ENCODE measurements at places on chromosomes 7 and 10.
A peak's percentile ranks its signal among the peaks of the same experiment; 100 is the strongest.

DNA sequence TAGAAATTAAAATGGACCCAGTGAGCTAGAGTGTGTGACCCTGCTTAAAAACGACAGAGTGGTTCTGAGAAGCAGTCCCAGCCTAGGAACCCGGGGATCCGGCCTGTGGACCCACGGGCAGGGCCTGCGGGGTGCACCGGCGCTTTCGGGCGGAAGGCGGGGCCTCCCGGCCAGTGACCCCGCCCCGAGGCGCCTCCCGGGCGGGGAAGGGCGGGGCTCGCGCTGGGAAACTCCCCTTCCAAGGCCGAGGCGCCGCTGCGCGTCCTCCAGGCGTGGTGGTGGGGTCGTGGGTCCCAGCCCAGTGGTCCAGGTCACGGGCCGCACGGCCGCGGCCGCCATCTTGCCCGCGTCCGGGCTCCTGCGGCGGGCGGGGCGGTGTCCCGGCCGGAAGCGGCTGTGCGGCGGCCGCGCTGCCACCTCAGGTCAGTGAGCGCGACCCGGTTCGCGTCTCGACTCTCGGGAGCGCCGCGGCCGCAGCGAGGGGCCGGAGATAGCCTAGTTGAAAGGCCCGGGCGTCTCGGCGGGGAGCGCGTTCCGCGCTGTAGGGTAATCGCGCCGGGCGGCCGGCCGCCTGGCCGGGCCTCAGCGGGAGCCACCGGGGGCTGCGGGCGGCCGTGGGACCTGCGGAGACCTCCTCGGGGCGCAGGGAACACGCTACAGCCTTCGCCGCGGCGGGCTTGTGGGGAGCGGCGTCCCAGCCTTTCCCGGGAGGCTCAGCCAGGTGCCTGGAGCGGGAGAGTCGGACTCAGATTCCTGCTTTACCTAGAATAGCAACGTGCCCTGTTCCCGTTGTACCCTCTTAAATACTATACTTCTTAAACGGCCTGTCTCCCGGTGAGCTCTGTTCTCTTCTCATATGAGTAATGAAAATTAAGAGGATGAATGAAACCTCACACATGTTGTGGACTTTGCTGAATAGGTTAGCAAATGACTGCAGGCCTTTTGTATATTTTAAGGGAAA lies at the start of gene MIOS:
MIOS (plus strand) TSS at position 234 of the 961 bp plus-strand sequence. CDS start 5,592 bp downstream, outside the sequence.
- peak; percentile 55 for DNase-seq

GRCh38 chr7:157977717-157978496 lies 609.7 kb downstream of the PTPRN2 start:
- no peak for DNase-seq

- DNase-seq, result no peak
These were observed 39.6 kb downstream of the TET1 start for GRCh38 chr10:68599771-68600040.

DNA sequence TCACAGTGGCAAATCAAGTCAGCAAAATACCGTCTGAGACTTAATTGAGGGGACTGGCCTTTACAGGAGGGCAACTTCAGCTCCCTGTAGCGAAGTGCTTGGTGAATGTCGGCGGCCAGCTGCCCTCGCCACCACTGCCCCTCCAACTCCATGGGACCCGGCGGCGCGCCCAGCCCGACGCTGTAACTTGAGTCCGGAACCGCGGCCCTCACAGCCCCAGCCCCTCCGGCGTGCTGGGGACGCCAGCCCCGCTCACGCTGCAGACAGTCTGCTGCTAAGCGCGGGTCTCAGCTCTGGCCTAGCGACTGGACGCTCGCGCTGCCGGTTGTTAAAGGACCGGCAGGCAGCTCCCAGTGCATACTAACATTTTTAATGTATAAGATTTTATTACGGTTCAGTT lies 113.4 kb upstream of the NUPR2 start:
- no peak for DNase-seq

DNA sequence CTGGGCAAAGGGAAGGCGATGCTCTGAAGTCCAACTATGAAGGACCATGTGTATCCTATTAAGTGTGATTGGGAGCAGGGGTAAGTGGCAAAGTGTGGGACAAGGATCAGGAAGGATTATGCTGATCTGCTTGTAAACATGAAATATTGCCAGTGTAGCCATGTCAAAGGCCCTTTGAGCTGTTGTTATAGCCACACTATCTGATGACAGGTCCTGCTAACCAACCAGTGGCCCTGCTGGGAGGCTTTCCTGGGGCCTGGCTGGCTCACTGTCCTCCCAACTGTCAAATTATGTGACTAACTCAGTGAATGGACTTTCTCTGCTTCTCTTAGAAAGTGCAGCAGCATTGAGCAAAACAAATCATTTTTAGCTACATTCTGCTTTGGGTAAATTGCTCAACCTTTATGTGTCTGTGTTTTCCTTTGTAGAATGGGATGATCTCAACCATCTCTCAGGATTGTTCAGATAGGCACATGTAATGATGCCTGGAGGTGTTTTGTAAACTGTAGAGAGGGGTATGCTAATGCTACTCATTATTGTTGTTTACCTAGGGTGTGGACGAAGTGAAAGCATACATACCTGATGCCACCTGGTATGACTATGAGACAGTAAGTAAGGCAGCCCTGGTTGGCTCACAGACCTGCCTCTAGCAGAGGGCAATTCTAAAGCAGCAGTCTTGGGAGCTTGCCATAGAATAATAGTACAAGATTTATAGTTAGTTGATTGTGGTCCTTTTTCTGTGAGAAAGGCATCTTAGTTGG lies 47.4 kb downstream of the MGAM2 start:
- no peak for DNase-seq
